SK-N-SH treated with all-trans-retinoic acid at 6 μM for 48 hours (cell line): ENCODE measurements at places on chromosomes 16 and 17.
A peak's percentile ranks its signal among the peaks of the same experiment; 100 is the strongest.

DNA sequence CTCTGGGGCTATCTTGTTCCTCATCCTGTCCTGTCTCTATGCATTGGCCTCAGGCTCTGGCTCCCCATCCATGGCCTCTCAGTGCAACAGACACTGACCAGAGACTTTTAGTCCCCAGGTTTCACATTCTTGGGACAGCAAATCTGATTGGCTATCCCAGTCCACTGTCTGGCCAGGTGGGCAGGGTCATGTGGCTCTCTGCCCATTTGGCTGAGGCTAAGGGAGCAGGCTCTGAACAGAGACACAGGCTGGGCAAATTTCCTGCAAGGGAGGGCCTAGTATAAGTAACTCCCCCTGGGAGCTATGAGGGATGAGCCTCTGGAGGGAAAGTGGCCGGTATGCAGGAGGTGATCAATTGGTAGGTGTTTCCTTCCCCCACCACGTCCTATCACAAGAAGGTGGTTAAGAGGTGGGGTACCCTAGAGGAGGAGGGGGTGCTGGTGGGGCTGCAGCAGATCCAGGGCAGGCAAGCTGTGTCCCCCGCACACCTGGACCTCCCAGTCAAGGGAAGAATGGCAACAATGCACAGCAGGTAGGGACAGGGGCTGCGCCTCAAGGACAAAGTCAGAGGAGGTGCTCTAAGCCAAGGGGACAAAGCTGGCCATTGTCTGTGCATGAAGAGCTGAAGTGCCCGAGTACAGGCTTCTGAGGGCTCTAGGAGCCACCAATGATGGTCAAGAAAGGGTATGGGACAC, 13.2 kb downstream of the XYLT2 start:
- ATAC-seq = no peak

GRCh38 chr17:33072421-33073161, 80.9 kb downstream of the SPACA3 start:
- no peak for ATAC-seq

DNA sequence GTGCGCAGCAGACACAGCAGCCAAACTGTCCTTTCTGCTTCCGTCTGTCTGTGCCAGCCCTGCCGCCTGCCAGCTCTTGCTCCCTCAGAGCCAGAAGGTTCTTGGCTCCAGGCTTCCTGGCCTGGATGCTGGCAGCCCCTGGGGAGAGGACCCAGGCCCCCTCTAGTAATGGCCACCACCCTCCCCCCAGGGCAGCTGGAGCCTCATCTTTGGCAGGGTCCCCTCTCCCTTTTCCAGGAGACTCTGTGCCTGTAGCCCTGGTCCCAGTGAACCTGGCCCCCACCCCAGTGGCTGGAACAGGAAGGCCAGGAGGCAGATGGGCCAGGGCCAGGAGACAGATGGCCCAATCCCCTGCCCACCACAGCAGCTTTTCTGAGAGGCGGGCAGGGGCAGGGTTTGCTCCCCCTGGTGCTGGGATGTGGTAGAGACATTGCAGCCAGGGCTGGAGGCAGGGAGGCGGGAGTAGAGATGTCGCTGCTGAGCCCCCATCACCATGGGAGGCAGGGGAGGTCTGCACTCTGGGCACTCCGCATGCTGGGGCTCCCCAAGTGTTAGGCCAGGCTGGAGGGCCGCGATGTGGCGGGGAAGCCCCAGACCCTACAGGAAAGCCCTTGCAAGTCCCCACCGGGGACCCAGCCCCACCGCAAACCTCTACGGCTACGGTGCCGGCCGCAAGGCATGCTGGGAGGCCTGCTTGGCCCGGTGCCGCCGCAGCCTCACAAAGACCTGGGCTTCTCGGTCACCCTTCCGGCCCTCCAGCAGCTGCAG, 16.7 kb downstream of the UNC13D start:
- peak; percentile 93 for ATAC-seq

DNA sequence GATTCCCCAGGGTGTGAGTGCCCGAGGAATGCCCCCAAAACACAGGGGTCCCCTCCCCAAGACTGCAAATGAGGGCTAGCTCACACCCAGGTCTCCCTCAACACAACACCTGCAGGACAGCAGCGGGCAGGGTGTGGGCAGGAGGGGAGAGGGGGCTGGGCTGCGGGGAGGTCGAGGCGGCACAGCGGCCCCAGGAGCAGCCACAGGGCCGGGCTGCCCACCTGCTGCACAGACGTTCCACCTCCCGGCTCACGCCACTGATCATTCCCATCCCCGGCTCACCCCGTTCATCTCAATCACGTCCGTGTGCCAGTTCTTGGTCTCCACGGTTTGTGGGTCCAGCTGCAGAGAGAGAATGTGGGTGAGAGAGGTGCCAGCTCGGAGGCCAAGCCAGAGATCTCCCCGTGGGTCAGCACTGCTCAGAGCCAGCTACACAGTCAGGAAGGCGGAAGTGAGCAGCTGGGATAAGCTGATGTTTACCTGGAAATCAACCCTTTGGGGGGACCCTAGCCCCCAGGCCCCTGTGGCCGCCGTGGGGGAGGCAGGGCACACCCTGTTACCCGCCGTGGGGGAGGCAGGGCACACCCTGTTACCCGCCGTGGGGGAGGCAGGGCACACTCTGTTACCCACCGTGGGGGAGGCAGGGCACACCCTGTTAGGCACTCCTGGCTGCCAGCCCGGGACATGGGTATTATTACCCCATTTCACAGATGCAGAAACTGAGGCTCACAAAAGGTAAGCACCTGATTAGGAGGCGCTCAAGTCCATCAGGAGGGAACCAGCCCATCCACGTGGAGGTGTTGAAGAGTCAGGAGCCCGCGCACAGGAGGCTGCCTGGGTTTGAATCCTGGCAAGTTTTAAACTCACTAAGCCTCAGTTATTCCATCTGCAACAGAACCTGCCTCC, 16.1 kb downstream of the TIMM22 start:
- ATAC-seq = no peak

DNA sequence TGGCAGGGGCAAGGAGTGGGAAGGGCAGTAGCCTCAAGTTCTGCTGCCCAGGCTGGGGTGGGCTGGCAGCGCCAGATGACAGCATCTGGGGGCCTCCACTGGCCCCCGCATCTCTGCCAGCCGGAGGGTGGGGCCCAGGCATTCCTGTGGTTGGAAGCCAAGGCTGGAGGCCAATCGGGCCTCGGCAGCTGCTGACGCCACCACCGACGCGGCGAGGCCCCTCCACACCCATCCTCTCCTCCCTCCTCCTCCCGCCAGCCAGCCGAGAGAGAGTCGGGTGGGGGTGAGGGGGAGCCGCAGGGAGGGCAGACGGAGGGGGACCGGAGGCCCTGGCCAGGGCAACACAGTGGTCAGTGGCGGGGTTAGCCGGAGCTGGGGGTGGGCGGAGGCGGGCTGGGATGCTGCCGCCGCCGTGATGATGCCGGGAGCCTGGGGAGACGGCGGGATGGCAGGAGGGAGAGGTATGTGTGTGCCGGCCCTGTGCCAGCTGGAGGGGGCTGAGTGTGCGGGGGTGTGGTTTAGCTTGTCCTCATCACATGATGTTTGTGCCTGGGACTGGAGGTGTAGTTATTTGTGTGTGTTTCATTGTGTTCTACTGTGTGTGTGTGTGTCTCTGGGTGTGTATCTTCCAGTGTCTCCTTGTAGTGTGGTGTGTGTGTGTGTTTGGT, 36.6 kb downstream of the ARHGAP23 start:
- peak; percentile 90 for ATAC-seq

GRCh38 chr17:41212524-41213169, 13.8 kb upstream of the KRTAP9-2 start:
- no peak for ATAC-seq

DNA sequence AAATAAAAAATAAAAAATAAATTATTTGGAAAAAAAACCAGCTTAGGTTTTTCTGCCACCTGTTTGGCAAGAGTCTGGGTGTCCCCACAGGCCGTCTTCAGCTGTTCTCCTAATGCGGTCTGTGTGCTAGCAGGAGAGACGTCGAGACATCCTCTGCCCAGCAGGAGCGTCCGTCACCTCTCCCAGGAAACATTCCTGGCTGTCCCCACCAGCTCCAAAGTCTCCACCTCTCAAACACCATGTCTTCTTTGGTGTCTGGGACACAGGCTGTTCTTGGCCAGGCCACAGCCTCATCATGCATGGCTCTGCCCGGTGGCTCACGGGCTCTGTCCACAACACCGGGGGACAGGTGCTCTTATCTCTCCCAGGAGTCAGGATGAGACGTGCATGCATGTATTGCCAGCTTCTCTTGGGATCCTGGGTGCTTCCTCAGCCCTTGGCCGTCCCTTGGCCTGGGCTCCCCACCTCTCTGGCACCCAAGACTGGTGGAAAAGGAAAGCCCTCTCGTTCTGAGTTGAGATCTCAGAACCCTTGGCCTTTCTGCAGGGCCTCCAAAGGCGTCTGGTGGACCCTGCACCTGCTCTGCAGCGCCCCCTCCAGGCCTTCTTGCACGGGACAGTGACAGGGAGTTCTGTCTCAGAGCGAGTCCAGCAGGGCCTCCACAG, 84.9 kb upstream of the CBX4 start:
- ATAC-seq = peak; percentile 82

- no peak for ATAC-seq
Observed at GRCh38 chr16:4806280-4806679, 3.8 kb upstream of the ROGDI start.

- peak; percentile 89 for ATAC-seq
Observed at GRCh38 chr17:76523084-76524037, 14.1 kb downstream of the CYGB start.

DNA sequence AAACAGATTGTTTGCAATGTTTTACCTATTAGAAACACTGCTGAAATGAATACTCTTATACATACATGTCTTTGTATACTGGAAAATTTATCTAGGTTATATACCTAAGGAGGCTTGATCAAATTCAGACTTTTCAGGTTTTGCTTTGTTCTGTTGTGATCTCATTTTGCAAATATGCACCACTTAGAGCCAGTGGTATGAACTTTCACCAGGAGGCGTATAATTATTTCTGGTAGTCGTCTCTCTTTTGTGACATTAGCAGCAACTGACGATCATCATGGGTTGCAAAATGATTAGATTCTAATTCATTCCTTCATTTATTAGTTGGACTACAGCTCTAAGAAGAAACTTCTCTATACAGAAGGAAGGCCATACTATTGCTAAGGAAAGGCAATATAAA, 26.9 kb downstream of the AP1G1 start:
- peak; percentile 51 for ATAC-seq

DNA sequence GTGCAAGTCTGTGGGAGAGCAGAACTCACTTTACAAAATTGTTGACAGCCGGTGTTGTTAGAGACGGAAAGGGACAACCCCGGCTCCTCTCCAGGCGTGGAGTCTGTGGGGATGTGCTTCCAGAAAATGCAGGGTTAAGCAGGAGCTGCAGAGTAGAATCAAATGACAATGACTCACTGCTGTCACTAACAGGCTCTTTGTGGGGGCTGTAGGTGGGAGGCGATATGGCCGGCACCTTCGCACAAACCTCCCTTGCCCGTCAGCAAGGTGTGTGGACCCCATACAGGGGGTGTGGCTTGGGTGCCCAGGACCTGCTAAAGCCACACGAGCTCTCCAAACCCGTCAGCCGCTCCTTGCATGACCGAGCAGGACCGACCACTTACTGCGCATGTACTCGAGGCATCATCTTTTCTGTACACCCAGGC, 5.8 kb downstream of the PDK2 start:
- peak; percentile 19 for ATAC-seq

GRCh38 chr17:73286863-73287296, 24.9 kb downstream of the CDC42EP4 start:
- no peak for ATAC-seq

DNA sequence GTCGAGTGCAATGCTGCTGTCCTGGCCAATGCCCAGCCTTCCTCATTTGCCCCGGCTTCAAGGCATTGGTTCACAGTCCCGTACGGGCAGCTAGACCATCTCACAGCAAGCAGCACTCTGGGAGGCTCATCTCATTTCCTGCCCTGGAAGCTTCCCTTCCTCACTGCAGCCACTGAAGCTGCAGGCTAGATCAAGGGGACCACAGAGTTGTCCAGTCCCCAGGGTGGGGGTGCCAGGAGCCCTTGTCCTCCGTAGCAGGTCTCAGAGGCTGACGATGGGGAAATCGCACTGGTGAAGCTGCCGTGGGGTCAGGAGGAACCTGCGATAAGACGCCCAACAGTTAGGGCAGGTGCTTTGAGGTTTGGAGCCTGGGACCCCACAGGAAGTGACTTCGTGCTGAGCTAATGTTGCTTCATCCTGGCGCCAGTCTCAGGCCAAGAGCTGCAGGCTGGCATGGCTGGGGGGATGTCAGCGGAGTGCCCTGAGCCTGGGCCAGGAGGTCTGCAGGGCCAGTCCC, at the start of gene SPNS3:
Gene SPNS3, plus strand, starts transcription at position 426 of the 517 bp plus-strand sequence. Its CDS starts 28 bp downstream, at position 454.
- no peak; the same call in 2 of the 3 replicates for ATAC-seq

- ATAC-seq = no peak
Observed at GRCh38 chr17:75873587-75874322, 4.6 kb downstream of the TRIM47 start.

DNA sequence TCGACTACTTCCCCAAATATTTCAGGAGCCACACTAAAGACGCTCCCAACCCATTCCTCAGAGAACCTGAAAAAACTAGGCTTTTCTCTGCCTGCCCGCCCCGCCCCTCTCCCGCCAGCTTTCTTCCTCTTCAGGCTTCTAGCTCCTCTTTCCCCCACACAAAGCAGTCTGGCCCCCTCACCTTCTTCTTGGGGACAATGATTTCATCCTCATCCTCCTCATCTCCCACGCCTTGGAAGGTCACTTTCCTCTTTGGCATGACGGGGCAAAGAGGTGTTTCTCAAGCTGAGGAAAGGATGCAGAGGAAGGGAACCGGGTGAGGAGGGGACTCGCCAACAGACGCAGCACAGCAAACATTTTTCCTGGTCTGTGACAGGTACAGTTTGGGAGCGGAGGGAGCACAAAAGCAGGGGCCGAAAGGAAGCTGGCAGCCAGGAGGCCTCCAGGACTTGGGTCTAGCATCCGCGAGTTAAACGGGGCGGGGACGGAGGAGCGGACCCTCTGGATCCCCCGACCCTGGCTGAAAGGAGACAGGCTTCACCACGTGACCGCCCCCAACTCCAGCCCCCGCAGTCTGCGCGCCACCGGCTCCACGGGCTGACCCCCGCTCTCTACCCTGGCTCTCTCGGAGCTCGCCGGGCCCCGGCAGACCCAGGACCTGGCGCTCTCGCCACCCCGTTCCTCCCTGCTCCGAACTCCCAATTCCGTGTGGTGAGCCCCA, 525 bp downstream of the CD2BP2 start:
- ATAC-seq = peak; percentile 41

- ATAC-seq = no peak
Observed at GRCh38 chr17:8593830-8594229, 36.7 kb downstream of the MYH10 start.

GRCh38 chr17:4796552-4796920, 572 bp downstream of the PSMB6 start:
- peak; percentile 96 for ATAC-seq

- no peak for ATAC-seq
Observed at GRCh38 chr16:58863042-58863441, 128.9 kb upstream of the GOT2 start.

DNA sequence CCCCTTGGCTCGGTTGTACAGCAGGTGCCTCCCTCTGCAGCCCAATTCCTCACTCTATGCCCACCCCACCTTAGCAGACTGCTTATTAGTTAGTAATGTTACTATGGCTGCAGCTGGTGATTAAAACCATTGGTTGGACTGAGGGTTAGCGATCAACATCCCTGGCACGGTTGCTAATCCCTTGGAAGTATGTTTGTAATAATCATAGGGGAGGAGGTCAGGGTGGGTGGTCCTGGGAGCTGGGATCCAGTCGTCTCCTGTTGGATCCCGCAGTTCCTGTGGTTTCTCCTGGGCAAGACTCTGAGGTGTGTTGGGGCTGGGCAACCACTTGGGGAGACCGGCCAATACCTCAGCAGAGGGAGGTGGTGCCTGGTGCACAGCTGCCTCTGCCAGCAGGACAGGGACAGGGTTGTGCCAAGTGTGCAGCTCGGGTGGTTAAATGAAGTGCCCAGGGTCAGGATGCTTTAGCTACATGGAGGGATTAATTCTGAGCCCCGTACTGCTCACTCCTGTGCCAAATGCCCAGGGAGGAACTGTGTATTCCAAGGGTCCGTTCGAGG, 38.0 kb downstream of the FZD2 start:
- no peak for ATAC-seq

GRCh38 chr17:48541577-48542113, 3.3 kb downstream of the HOXB2 start:
- no peak for ATAC-seq
